ENCODE measurements at places on chromosomes 11 and 22.

DNA sequence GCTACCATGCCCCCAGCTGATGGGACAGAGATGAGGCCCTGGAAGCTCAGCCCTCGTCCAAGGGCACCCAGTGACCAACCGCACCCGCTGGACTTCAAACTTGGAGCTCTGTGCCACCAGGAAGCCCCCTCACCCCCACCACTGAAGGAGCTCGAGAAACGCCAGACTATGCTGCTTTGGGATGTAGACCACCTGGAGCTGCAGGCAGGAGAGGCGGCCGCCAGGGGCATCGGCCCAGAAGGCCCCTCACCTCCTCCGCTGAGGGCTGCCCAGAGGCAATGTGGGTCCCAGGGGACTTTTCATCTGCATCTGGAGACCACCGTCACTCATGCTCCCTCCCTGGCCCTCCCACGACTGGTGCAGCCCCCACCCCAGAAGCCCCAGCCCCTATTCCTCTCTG is 28.3 kb downstream of the CDKN1C start:
- DNase-seq, result no peak

DNA sequence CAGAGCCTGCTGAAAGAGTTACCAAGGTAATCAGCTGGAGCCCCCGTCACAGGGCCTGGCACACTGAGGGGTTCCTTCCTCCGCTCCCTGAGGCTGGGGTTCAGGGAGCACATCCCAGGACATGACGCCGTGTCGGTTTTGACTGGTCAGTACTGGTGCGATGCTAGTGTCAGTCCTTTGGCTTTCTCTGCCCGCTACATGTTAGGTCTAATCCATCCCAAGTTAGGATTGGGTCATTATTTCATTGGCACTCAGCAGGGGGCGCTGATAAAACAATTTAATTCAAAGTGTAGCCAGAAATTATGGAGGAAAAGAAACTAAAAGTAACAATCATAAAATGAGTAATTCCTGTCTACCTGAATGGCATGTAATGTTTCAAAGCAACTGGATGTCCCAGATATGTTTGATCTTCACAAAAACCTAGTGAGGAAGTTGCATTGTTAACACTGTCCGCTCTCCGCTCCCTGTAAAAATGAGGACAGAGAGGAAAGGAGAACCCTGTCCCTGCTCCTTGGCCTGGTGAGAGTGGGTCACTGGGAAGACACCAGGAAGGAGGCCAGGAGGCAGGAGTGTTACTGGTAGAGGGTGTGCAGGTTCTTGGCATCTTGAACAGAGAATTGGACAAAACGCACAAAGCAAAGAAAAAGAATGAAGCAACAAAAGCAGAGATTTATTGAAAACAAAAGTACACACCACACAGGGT is 27.1 kb downstream of the TSKU start:
- no peak for DNase-seq

DNA sequence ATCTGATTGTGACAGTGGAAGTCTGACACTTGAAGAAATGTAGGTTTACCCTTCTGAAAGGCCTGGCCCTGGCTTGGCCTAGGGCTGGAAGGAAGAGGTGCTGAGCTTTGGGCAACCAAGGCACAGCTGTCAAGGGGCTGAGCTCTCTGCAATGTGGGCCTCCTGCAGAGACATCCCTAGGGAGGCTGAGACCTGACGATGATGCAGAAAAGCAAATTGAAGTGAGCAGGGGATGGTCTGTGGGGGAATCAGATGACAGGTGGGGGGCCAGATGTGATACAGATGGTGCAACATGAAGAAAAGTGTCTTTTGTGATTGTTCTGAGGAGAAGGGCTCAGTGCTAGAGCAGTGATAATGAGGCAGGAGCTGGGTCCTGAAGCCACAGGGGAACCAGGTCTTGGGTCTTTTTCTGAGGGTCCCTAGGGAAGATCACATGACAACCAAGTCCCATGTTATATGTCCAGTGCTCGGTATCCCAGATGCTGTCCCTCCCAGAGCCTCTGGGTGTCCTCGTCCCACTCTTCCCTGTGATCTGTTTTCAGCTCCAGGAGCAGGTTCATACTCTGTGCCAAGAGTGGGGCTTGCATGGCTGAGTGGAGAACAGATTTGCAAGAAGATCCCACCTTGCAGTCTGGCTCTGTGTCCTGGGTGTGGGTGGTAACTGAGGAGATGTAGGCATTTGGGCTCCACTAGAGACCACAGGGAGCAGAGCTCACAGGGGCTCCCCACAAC is 79.9 kb upstream of the VPREB1 start:
- DNase-seq, result no peak

DNA sequence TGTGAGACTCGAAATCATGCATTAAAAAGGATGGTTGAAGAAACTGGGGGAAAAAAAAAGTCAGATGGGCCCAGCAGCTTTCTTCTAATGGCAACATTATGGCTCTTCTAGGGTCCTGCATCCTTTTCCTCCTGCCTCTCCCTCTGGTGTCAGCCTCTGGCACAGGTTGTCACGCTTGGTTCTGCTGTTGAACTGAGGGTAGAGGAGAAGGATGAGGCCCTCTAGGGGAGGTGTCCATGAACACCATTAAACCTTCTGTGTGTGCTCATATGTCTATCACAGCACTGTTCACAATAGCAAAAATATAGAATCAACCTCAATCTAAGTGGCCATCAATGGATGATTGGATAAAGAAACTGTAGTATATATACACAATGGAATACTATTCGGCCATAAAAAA is 36.0 kb downstream of the BUD13 start:
- no peak for DNase-seq

GRCh38 chr11:94780432-94780831 is 12.3 kb downstream of the AMOTL1 start:
- no peak for DNase-seq

- no peak for DNase-seq
These were observed 10.1 kb downstream of the STIM1 start for GRCh38 chr11:3865388-3866193.

DNA sequence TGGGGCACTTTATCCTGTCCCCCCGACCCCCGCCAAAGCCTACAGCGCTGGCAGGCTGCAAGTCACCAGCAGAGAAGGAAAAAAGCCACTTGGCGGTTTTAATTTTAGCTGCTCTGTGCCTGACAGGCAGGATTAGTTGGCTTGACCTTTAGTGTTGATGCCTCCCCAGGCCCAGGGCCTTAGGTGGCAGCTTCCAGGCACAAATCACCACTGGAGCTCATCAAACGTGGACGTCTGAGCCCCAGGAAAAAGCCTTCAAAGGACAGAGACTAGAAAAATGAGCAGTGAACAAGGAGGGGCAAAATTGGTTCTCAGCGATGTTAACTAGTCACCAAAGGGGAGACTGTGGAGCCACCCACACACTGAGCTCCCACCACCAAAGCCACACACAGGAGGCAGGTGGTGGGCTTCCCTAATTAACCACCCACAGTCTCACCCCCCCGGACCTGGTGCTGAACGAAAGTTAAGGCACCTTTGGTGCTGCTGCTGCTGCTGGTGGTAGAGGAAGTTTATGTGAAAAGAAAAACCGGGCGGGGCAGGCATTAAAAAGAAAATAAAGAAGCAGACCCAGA is 4.4 kb upstream of the PYGM start:
- no peak for DNase-seq

GRCh38 chr11:128628686-128629085 is 41.3 kb upstream of the ETS1 start:
- no peak for DNase-seq
